ENCODE measurements at places on chromosomes 6 and 20.

DNA sequence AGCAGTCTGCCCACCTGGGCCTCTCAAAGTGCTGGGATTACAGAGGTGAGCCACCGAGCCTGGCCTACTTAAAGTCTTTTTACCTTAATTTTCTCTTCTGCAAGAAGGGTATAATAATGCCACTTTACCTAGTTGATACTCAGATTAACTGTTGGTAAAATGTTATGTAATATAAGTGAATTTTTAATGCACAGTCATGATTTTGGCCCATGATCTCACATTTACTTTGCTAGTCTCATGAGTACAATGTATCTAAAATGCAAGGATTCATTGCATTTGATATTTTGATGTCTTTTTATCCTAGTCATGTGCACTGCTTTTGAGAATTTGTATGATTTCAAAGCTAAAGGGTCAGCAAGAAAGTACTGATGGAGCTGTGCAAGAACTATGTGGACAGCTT is 13.1 kb downstream of the DNAH8 start:
- no peak for DNase-seq

DNA sequence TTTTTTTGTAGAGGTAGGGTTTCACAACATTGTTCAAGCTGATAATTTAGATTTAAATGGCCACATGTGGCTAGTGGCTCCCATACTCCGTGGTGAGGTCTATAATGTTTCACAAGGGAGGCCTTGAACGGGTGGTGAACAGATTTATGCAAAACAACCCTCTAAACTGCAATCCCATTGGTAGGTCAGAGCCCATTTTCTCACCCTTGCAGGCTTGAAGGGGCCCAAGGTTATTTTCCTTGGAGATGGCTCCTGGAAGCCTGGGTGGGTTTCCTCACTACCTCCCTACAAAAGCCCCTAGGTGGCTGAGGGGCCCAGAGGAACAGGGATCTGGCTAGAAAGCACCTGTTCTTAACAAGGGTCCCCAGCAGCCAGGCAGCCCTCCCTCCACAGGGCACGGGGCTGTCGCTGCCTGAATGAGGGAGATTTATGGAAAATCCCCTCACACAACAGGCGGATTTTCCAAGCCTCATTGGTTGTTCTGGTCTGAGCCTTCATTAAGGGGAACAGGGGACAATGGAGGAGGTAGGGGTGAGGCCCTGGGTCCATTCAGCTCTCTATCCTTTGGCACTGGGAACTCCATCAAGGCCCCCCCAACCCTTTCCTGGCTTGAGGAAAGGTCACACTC is 64.6 kb downstream of the VEGFA start:
- DNase-seq = no peak

GRCh38 chr6:13441778-13442177 is 45.6 kb downstream of the GFOD1 start:
- no peak for DNase-seq

DNA sequence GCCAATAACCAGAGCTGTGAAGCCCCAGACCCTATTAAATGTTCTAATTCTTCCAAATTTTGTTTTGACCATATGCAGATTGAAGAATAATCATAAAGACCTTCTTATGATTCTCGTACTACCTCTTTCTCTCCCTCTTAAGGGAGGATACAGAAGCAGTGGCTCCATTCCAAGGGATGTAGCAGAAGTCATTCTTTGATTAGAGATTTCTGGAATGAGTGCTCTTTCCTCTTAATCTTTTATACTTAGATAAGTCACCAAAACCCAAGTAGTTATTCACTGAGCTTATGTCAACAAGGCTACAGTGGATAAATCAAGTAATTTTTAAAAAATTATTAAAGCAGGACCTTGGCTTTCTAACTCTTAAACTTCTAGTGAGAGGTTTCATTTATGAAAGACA is 266.0 kb upstream of the STXBP5 start:
- no peak for DNase-seq

DNA sequence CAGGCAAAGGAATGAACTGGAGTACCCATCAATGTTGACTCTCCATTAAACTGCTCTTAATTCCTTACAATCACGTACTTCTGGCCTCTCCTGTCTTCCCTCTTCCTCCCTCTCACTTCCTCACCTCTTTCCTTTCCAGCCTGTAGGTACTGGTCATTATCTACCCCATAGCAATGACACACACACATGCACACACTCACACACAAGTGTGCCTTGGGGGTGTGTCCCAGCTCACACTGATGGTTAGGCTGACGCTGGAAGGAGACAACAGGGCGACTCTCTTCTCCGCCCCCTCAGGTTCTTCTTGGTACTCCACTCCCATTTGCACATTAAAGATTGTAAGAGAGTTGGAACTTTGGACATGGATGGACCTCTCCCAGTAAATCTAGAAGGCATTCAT is 14.0 kb upstream of the SERPINB9 start:
- no peak for DNase-seq

DNA sequence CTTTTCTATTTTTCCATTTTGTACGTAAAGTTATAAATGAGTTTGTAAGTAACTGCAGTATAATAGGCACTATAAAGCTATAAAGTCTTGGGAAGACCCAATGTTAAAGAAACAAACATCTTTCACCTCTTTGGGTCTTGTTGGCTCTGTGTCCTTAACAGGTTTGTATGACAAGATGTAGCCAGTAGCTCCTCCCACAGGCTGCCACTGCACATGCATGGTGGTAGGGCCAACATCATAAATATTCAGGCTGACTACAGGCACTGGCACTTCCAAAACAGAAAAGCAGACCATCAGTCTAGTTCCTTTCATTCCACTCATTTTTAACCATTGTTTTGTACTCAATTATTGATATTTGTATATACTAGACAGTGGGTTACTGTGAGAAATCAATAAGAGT is 59.9 kb downstream of the COL12A1 start:
- no peak for DNase-seq

GRCh38 chr6:164507206-164507940 is 802.0 kb downstream of the C6orf118 start:
- DNase-seq = peak; percentile 22

- no peak for DNase-seq
Measured at GRCh38 chr6:98848539-98849242, 14.3 kb downstream of the POU3F2 start.

DNA sequence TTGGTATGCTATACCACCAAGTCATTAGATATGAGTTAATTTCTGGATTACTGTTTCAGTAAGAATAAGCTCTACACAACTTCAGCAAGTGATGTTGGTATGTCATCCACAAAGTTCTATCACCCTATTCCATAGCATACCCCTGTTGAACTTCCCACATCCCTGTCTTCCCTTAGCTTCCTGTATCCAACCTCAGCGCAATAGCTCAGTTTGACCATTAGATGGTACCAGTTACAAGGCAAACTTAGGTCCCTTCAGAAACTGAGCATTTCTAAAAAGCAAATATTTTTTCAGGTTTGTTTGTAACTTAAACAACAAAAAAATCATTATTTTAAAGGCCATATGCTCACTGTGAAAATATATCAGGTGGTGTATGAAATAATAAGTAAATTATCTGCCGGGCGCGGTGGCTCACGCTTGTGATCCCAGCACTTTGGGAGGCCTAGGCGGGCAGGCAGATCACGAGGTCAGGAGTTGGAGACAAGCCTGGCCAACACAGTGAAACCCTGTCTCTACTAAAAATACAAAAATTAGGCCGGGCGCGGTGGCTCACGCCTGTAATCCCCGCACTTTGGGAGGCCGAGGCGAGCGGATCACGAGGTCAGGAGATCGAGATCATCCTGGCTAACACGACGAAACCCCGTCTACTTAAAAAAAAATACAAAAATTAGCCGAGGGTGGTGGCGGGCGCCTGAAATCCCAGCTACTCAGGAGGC is 8.8 kb upstream of the MOG start:
- peak; percentile 30 for DNase-seq

GRCh38 chr20:19565736-19566135 is 192.3 kb upstream of the RIN2 start:
- DNase-seq = no peak

All from A172 (cell line).